Stimulated activated CD4-positive, alpha-beta T cell treated with anti-CD3 and anti-CD28 coated beads, TNF-alpha, amount 100 ng/mL, for 48 hours (primary cell): ENCODE measurements at places on chromosomes 3 and 15.

DNA sequence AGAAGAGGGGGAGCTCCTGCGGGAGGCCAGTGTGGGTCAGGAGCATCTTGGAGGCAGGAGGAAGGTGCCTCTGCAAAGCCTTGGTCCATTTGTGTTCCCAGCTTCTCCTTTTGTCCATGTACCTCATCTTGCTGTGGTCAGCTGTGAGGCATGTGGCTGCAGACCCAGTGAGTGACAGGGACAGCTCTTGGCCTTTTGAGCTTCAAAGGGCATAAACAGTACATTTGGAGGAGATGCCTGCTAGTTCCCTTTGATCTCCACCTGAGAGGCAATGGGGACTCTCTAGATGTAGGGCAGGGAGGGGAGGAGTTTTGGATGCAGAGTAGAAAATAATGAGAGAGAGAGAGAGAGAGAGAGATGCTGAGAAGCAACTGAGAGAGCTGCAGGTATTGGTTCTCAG is 270.0 kb downstream of the TLE3 start:
- no peak for DNase-seq

GRCh38 chr15:71251584-71252043 is 136.3 kb downstream of the THSD4 start:
- no peak for DNase-seq

DNA sequence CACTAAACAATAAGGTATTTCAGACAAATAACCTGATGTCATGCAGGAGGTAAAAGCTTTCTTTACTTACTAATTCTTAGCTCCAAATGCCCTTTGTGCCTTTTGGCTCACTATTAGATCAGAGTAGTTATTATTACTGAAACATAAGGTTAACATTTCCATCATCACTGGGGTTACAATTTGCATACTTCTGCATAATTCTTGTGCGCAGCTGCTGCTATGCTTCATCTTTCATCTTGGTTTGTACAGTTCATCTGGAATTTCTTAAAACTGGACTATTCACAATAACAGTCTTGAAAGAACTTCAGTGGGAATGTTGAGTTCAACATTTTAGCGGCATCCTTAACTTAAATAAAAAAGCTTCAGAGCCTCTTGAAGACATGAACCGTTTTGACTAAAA is 383.2 kb upstream of the ADAMTS9 start:
- no peak for DNase-seq

DNA sequence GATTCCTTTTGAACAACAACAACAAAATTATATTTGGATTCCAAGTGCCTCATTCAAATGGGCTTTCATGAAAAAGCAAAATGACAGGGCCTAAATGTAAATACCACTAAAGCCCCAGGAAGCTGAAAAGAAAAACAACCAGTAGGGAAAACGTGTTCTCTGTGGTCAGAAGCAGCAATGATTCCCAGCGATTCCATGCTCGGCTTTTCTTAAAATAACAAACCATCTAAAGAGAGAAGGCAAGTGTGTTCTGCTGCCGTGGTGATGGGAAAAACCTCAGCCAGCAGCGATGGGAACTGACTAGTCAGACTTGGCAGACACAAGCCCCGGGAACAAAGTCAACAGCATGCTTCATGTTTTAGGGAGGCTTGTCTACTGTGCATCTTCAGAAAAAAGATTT is 153.6 kb downstream of the TNIK start:
- no peak for DNase-seq

DNA sequence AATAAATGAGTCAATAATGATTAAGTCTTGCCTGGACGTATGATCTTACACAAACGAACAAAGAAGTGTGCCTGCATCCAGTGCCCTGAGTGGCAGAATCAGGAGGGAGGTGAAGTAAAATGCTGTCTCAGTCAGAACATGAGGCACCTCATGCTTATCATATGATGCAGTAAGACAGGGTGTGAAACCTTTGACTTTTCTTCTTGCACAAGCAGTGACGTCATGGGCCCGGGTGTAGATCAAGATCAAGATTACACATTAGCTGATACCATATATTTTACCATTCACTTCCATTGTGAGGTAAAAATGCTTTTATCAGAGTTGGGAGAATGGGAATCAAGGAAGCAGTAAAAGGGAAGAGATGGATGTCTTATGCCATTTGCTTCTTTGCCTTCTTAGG is 291.6 kb upstream of the PLSCR5 start:
- DNase-seq: no peak

DNA sequence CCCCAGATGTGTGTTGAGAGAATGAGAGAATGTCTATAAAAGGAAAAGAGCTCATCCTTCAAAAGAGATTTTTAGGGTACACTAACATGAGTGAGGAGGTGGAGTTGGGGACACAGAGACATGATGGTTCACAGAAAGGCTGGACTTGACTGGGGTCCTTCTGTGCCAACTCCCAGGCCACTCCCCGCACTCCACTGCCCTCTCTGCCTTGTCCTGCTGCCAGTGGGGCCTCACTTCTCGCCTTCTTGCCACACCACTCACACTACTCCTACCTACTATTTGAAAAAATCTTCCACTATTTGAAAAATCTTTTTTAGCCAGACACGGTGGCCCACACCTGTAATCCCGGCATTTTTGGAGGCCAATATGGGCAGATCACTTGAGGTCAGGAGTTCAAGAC is 298.1 kb downstream of the EPHB1 start:
- DNase-seq: no peak

DNA sequence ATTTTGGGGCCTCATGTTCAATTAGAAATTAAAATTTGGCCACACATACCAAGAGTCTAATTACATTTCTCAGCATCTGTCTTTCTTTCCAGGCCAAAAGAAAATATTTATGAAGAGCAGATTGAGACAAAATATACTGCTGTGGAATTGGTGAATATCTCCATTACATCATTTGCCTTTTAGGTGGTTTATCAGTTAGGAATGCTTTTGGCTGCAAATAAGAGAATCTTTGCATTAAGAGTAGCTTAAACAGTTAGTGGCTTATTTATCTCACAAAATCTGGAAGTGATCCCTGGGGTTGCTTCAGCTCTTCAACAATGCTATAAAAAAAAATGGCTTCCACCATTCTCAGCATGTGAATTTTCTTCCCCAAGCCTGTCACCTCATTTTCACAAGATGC is 308.7 kb downstream of the MAGI1 start:
- DNase-seq: no peak

GRCh38 chr3:57582474-57583168 is 14.5 kb downstream of the ARF4 start:
- DNase-seq: no peak

- no peak for DNase-seq
These were observed 63.6 kb upstream of the NR2E3 start for GRCh38 chr15:71746719-71747118.

DNA sequence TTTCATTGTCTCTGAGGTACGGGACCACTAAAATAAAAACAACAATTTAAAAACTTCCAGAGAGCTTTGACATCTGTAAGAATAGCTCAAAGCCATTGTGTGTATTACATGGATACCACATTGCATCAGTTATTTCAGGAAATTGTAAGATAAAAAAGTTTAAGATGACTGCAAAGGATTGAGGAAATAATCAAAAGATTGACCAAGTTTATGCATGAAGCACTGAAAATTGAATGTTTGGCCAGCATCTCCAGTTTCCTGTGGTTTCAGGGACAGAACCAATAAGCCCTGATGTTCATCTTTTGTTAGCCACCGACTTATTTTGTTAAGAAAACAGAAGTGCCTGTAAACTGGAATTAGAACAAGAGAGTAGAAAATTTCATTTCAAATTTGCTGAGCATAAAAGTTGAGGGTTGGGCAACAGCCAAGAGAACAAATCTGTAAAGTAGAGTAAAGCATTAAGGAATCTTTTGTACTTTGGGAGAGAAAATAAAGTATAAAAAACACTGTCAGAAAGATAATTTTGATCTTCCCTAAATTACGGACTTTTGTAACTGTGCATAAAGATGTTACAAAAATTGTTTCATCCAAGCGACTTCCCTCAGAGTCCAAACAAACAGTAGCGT is 211.5 kb upstream of the P2RY1 start:
- no peak for DNase-seq

DNA sequence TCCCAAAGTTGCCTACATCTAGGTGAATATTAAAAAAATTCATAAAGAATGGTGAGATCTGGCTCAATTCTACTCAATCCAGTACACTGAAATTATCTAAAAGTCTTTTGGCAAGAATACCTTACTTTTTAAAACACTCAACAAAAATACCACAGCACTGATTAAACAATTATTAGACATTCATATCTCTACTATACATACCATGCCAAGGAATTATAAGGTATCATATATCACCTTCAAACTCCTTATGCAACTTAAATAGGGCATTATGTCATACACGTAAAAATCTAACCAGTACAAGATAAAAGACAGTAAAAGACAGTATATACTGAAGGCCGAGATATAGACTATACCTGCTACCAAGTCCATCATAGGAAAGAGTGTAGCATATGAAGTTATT is 6.1 kb upstream of the ANKRD28 start:
- DNase-seq: no peak

DNA sequence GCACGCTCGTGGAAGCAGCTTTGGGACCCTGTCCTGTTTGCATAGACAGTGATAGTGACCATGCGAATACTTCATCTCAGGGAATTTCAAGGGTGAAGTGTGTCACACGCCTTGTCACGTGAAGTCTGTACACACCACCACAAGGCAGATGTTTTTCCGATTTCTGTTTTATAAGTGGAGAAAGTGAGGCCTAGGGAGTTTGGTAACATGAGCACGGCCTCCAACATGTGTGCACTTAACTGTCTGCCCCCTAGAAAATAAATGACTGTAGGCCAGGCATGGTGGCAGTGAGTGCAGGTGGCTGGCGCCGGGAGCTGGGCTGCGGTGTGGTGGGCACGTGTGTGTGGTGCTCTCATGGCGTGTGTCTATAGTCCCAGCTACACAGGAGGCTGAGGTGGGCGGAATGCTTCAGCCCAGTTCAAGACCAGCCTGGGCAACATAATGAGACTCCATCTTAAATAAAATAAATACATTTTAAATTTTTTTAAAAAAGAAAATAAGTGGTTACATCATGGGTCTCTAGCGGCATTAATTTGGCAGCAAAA is 42.0 kb downstream of the WHAMM start:
- DNase-seq: no peak

- DNase-seq: no peak
These were observed 22.9 kb upstream of the TNFSF10 start for GRCh38 chr3:172546105-172546504.

- DNase-seq: no peak
These were observed 314.0 kb downstream of the KBTBD8 start for GRCh38 chr3:67312155-67312554.

DNA sequence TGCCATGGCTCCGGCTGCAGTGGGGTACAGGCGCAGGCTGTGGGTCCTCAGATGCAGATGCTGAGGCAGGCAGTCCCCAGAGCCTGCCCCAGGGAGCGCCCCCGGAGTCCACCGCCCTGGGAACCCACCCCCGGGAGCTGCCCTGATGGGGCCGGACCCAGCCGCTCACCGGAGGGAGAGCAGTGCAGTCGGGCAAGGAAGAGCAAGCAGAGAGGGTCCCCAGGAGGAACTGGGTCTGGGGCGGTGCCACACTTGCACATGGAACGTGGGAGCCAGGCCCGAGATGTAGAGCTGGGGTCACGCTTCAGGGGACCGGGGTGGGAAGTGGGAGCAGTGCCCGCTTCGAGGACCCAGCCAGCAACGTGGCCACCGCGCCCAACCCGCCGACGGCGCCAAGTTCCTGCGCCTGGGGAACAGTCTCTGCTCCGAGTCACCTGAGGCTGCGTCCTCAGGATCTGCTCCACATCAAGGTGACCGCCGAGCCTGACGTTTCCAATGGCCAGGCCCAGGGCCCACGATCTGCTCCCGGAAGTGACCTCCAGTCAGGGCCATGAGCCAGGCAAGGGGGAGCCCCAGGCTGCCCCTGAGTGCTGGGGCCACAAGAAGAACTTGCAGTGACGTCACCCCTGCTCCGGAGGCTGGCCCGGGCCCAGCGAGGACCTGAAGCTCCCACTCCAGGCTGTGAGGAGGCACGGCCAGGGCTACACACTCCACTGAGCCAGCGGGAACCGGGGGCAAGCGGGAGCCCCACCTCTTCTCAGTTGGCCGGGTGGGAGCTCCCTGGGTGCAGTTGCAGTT is 27.0 kb upstream of the TFG start:
- DNase-seq: no peak

DNA sequence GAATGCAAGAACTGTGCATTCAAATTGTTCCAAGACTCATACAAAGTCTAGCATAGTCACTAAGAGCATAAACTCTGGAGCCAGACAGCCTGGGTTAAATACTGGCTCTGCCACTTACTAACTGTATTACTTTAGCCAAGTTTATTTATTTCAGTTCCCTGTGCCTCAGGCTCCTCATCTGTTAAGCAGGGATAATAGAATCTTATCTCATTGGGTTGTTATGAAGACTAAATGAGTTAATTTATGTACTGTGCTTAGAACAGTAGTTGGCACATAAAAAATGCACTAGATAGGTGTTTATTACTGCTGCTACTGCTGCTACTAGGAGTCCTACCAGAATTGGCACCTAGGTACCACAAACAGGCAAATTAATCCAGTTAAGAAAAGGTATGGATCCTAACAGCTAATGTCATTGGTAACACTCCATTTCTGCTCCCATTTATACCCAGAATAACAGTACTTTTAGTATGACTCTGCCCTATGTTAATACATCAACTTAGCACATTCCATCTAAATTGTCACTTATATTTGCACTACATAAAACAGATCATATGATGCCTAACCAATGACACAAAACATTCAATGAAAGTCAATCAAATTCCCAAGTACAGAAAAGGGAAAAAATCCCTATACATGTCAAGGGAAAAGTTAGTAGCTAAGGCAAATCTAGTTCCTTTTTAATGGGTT is 45.7 kb downstream of the GSK3B start:
- no peak for DNase-seq

DNA sequence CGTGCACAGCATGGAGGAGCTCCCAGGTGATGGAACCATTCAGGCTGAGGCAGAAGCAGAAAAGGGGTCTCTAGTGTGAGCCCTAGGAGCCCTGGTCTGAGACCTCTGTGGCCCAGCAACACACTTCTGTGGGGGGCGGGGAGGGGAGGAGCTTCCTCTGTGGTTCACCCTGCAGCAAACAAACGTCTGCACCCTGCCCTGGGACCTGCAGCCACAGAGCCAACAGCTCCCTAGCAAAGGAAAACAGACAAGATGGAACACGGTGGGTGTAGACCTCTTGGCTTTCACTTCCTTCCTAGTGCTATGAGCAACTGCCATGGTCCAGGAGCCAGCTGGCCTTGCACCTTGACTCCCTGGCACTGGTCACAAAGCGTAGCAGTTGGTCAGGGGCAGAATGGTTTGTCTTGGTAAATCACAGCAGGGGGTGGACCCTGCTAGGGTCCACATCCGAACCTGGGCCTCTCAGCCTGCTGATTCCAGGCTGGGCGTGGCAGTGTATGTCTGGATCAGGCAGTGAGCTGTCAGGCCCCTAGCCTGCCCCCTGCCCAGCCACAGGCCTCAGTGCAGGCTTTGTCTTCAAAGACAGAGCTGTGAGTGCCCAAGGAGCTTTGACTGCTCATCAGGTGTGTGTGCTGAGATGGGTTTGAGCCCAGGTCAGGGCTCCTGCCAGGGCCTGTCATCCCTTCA is 6.7 kb downstream of the AMIGO3 start:
- DNase-seq: no peak
